ENCODE measurements at places on chromosomes 3 and 15.

DNA sequence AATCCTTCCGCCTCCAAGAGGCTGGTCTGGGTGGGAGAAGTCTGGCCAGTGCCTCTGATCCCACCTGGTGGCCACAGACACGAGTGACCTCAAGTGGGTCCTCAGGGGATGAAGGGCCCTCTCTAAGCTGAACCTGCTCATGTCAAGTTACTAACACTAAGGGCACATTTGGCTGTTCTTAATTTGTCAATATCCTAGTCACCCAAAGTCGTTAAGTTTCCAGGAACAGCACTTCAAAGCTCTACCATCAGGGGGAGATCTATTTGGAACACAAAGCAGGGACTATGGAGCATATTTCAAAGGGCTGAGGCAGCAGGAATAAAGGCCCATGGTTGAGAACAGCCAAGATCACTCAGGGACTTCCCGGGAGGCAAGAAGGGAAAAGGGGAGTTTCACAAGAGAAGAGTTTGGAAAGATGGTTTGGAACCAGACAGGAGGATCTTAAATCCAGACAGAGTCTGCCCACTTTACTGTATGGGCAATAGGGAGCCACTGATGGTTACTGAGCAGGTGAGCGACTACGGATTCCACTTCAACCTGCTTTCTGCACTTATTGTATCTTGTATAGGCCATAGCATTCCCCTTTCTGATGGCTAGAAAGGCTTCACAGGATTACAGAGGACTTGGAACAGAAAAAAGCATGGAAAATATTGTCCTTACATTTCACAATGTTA, 13.7 kb downstream of the OXTR start:
- DNase-seq, result no peak

DNA sequence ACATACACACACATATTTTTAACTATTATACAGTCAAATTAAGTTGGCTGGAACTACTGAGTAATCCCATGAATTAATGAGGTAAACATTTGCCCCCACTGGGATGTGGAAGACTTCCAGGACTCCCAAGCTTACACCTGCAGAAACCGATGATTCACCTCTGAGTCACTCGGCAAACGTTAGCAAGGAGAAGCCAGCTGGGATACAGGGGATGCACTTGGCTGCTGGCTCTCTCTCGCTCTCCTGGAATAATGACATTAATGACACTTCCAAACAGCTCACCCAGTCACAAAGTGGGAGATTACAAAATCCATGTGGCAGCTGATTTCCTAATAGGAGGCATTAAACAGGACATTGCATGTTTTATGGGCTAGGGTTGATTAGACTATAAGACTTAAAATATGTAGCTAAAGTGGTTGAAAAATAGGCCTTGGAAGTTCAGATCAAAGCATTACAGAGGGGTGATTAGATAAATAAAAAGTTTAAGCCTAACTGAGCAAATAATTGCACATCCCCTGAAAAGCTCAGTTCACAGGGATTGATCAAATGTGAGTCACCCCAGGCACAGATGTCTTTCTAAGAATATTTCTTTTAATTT, 500.9 kb downstream of the SOX2 start:
- DNase-seq, result no peak

GRCh38 chr15:101118615-101119014, 133.2 kb downstream of the CHSY1 start:
- DNase-seq, result no peak

DNA sequence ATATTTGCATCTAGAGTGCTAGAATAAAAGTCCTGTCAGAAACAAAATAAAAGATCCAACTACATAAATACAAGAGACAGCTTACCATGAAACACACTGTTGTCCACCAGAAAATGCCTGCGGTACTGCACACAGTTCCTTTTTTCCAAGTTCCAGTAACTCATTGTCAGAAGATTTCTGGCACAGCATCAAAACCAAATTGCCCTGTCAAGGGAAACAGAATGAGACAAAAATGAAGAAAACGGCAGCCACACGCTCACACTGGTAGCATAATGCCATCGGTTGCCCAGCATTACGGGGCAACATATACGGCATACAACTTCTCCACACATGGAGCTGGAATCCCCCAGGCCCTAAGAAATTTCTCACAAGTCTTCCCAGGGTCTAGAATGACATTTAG, 40.8 kb downstream of the PLCH1 start:
- DNase-seq, result no peak

- no peak for DNase-seq
Measured at GRCh38 chr15:89112341-89112971, 24.2 kb downstream of the ABHD2 start.

DNA sequence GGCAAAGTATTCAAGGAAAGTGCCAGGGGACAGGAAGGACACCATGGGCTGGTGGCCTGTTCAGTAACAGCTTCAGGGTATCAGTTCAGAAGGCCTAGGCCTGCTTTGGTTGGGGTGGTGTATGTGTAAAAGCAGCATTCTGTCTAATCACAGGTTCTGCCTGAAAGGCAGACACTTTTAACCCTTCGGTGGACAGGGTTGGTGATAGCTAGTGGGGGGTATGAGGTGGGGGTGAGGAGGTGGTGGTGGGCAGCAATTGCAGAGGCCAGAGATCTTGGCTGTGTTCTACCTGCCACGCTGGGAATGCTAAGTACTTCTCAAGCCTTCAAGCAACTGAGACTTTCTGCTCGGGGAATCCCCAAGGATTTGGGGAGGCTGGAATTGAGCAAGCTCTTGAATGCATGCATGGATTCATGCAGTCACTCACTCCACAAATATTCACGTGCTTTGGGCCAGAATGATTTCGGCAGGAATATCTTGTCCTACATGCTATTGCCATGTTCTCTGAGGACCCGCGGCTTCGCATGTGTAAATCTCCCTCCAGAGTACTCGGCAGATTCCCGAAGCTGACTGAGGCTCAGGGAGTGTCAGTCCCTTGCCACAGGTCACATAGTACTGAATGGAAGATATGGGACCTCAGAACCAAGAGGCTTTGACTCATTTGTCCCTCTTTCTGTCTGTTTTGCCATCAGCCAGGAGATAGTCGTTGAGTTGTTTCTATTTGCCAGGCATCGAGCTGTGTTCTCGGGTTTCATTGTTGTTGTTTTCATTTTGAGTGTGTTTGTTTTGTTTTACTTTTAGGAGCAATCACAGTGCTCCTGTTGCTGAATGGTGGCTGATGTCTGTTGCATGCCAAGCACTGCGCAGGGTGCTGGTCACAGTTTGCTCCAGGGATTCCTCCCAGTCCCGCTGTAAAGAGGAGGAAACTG, 65.5 kb downstream of the SMAD3 start:
- no peak for DNase-seq

Data from activated CD8-positive, alpha-beta memory T cell treated with anti-CD3 and anti-CD28 coated beads for 1 hour (primary cell).